ENCODE measurements at places on chromosomes 7 and 10.

- DNase-seq: no peak
Measured at GRCh38 chr7:73971704-73972341, 56.1 kb upstream of the ELN start.

DNA sequence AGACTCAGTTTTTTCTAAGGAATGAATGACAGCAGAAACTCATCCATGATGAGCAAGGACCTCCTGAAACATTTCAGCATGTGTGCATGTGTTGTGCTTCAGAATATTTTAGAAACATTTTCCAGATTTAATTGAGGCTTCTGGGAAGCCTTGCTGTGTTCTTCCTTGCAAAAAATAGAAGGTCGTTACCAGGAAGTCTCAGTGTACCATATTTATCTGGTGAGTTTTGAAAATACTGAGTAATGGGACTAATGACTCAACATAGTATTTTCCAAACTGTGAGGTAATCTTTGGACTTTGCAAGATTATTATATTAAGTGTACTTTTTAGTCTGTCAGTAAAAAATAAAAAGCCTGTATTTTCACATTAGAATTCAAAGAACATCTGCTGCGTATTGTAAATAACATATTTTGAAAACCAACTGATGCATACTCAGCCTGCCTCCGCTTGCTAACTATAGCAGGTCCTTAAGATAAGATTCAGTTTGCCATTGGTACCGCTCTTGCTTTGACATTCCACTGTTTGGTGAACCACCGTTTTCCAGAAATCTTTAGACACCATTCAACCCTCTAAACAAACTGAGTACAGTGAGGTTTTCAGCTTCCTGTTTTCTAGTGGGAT is 739.6 kb upstream of the GALNT17 start:
- peak; percentile 47 for DNase-seq

- peak; percentile 27 for DNase-seq
Measured at GRCh38 chr7:41994746-41995110, 242.3 kb downstream of the GLI3 start.

- no peak for DNase-seq
Measured at GRCh38 chr10:120987359-120987758, 136.2 kb downstream of the WDR11 start.

- DNase-seq: peak; percentile 26
Measured at GRCh38 chr7:84783141-84783778, 403.6 kb downstream of the SEMA3D start.

- DNase-seq: no peak
Measured at GRCh38 chr7:44823255-44823781, 24.6 kb downstream of the H2AZ2 start.

- DNase-seq: no peak
Measured at GRCh38 chr7:151226560-151226874, 488 bp downstream of the ABCF2 start.

DNA sequence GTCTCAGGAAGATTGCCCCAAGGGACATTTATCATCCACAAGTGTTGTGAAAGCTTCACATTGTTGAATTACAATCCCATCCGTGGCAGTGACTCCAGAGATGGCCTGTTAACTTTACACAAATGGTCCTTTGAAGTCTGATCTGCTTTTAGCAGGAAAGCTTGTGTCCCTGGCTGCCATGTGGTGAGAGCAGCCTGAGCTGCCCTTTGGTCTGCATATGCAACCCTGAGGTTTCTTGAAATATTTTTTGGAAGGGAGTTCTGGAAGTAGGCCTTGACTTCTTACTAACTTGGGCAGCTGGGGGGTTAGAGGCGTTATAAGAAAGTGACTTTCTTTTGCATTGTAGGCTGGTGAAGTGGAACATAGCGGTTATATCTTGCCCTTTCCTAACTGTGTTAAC is 41.3 kb upstream of the FAM180A start:
- peak; percentile 37 for DNase-seq

GRCh38 chr10:22427101-22427500 is 81.8 kb downstream of the SPAG6 start:
- peak; percentile 44 for DNase-seq

- no peak for DNase-seq
Measured at GRCh38 chr10:84784749-84785148, 456.4 kb downstream of the CCSER2 start.

- DNase-seq: no peak
Measured at GRCh38 chr10:19828278-19829049, 12.2 kb downstream of the PLXDC2 start.

GRCh38 chr7:107661865-107662379 is 1.3 kb downstream of the SLC26A4 start:
- no peak for DNase-seq
